Activated effector memory CD4-positive, alpha-beta T cell treated with Interleukin-2 at 50 U/mL for 16 hours (primary cell): ENCODE measurements at places on chromosomes 6 and 20.
A peak's percentile ranks its signal among the peaks of the same experiment; 100 is the strongest.

DNA sequence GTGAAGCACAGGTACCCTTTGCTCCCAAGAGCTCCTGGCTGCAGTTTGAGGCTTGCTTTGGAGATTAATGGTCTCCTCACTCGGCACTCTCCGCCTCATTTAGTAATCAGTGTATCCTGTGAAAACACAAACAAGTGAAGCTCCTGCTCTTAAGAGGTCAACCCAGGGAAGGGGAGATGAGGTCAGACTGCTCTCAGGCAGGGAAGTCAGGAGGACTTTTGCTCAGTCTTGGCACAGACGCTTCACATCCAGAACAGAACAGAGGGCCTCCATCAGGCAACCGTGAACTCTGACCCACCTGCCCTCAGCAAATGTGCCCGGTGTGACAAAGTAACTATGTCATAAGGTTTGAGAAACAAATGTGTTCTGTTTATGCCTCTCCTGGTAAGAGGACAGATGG lies 428.8 kb upstream of the JARID2 start:
- no peak for DNase-seq

- no peak for DNase-seq
Measured at GRCh38 chr20:55730321-55730720, 275.0 kb downstream of the CBLN4 start.

- no peak for DNase-seq
Measured at GRCh38 chr6:43331891-43332290, 23.3 kb upstream of the CRIP3 start.

DNA sequence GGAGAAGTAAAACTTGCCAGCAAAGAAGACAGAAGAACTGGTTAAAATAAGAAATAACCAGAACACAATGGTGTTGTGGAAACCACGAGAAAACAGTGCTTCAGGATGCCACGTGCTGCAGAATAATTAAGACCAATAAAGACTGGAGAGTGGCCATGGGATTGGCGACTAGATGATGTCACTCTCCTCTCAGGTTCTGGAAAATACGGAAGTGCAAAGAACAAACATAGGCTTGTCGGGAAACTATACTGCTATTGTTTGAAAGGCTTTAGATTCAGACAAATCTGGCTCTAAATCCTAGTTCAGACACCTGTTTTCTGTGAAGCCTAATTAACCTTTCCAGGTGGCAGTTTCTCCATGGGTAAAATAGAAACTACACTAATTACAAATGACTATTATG lies 138.4 kb upstream of the STXBP5 start:
- no peak for DNase-seq

DNA sequence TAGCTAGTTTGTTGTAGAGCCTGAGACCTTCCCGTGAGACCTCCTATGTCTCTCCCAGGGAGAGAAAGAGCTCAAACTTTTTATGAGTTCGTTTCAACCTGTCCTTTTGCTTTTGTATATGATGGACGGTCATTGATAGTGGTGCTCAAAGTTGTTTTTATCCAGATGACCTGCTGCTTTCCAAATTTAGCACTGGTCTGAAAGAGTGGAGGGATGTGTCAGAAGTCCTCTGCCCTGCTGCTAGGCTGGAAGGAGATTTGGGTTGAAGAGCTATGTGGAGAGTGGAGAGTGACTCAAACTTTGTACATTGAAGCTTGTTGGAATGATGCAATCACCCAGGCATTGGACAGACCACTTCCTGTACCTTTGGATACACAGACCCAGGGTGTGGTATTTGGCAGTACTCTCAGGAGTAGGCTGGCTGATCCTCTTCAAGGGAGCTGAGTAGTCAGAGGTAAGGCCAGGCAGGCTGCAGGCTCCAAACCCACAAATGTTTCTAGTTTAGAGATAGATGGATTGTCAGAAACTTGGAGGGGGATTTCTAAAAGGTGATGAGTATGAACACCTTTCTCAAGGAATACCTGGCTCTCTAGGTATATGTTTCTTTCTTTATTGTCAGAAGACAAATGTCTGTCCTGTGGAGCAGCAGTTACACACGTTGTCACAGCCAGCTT lies 49.4 kb upstream of the RREB1 start:
- no peak for DNase-seq

DNA sequence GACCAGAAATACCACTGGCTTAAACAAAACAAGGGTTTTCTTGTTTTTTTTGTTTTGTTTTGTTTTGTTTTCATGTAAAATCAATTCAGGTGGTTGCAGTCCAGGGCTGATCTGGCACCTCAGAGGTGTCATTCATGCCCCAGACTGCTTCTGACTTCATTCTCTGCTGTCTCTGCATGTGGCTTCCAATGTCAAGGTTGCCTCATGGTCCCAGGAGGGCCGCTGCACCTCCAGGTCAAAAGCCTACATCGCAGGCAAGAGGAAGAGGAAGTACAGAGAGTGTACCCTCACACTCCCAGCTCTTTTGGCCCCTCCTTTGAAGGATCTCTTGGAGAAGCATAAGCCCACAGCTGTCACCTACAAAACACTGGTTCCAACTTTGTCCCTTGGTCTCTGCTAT lies 1.4 kb upstream of the BTN3A1 start:
- no peak for DNase-seq

DNA sequence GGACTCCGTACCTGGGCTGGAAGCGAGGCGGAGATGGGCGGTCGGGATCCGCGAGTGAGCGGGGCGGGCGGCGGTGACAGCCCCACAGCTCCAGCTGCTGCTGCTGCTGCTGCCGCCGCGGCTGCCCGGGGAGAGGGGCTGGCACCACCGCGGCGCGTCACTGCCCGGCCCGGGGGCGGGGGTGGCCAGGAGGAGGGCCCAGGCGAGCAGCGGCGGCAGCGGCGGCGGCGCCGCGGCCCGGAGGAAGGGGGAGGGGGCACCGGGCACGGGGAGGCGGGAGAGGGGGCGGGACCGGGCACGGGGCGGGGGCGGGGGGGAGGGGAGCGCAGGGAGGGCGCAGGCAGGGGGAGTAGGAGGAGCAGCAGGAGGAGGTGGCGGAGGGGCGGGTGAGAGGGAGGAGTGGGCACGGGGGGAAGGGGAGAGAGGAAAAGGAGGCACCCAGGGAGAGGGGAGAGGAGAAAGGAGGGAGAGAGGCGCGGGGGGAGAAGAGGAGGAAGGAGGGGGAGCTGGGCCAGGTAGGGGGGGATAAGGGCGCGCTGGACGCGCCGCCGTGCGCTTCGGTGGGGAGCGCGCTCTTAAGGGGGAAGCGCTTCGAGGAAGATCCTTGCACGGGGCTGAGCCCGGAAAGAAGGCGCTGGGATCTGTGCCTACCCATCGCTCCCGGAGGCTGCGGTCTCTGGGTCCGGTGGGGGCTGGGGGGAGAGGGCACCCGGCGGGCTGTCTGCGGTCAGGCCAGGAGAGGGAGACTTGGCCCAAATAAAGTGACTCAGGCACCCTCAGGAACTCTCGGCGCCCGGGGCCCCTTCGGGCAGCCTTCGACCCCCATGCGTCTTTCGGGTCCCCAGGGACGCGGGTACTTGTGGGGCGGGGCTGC lies 101.5 kb downstream of the NOL4L start:
- DNase-seq = peak; percentile 51

GRCh38 chr6:88666901-88667300 lies 296.5 kb downstream of the RNGTT start:
- DNase-seq = no peak

DNA sequence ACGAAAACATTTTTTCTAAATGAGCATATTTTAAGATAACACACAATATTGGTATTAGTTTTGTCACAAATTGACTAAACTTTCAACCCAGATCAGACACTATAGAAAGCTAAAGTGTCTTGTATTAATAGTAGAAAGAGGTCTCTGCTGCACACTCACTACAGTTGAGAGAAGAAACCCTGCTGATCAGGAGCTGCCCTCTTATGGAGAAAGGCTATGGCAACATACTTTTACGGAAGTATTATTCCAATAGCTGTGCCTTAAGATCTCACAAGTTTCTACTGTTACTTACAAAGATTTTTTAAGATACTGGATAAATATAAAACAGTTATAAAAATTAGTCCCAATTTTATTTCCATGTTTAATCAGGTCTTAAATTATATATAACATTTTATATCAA lies 155.7 kb downstream of the RIMS1 start:
- DNase-seq = no peak

DNA sequence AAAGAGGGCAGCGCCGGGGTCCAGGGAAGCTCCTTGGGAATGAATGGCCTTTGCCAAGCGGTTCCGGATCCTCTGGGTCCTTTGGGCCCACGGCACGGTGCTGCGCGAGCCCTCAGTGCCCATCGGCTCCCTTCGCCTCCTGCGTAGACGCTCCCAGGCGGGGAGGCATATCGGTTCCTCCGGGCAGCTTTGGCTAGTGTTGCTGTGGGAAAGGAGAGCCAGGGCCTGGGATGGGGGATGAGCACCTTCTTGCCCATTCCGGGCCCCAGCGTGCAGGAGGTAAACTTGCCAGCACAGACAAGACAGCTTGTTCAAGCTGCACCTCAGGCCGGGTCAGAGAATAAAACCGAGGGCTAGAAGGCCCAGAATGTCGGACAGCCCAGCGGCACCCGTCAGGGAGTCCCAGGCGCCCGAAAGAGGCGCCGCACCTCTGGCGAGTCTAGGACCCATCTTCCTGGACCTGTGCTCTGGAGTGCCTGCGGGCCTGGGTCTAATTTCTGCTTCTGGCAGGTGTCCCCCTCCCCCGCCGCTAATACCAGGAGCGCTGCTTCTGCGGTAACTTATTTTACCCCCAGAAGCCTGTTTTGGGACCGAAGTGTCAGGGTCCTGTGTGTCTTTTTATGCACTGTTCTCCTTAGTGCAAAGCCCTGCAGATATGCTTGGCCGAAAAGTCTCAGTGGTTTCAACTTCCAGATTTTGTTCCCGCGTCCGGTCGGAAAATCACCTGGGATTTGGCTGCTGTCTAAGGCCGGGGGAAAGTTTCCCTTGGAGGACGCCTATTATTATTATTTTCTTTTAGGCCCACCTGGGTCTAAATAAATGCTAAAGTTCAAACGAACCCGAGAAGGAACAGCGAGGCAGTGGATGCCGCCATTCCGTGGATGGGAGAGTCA lies 1.7 kb upstream of the TFAP2C start:
- DNase-seq = no peak

DNA sequence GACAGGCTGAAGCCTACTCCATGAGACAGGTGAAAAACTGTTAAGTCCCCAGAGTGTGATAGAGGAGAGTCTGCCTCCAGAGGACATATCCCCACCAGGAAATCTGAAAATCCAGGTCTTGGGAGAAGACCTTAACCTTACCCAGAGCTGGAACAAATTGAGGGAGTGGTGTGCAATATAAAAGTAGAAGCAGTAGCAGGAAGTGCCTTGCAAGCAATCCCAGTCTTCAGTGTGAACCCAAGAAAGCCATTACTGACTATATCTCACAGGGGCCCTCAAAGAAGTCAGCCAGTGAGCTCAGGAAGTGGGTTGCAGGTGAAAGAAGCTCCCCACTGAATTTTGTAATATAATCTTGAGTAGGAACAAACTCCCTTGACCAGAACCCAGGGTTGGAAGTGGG lies 41.9 kb upstream of the PKIB start:
- DNase-seq = no peak

DNA sequence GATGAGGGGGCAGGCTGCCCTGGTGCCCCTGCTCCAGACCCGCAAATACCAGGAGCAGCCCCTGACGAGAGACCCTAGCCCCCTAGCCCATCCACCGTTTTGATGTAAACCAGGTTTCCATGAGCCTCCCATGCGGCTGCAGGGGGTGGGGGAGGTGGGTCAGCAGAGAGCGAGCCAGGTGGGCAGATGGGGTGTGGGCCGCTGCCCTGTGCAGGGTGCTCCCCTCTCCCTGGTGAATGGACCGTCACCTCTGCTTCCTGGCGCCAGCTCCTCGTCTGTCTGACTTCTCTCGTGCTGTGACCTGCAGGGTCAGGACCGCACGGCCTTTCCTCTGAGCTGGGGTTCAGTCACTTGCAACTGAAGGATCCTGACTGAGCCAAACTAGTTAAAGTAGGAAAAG lies 15.7 kb upstream of the BHLHE23 start:
- no peak for DNase-seq

GRCh38 chr6:15431762-15432483 lies 186.1 kb downstream of the JARID2 start:
- DNase-seq = no peak
